Fibroblast of pulmonary artery (primary cell): ENCODE measurements at places on chromosomes 13 and 19.

DNA sequence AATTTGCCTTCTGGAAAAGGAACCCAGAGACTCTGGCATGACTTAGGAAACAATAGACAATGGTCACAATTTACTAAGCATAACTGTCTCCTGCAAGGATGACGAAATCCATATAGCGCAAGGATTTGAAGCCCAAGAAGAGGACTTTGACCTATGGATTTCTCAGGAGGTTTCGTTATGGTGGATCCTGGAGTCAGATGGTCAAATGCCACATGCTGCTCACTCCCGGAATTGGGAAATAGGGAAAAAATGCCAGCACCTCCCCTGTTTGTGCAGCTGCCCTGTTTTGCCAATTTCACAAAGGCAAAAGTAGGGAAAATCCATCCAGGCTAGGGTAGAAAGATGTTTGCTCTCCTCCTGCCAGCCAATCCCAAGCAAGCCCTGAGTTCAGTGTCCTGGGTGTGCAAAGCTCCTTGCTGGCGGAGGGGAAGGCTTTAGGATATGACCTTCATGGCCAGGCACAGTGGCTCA is 23.4 kb downstream of the RDH8 start:
- peak; percentile 6 for DNase-seq

DNA sequence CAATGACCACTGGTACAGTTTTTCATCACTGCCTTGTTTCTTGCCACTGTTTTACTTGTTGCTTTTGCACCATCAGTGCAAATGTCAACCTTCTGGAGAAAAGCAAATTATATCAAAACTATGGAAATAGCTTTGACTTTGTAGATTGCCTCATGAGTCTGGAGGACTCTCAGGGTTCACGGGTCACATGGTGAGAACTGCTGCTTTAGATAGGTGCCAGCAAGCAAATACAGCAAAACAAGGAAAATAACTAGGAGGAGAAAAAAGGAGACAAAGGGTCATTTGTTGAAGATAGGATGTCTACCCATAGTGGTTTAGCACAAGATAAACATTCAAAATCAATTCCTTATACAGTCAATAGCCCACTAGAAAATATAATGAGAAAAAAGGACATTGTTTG is 33.1 kb downstream of the POLR1D start:
- DNase-seq, result no peak

GRCh38 chr19:6464070-6464873 is at the start of gene CRB3:
Gene CRB3, plus strand, starts transcription at chr19:6464271. Its CDS starts 431 bp downstream, at chr19:6464702.
- no peak for DNase-seq

DNA sequence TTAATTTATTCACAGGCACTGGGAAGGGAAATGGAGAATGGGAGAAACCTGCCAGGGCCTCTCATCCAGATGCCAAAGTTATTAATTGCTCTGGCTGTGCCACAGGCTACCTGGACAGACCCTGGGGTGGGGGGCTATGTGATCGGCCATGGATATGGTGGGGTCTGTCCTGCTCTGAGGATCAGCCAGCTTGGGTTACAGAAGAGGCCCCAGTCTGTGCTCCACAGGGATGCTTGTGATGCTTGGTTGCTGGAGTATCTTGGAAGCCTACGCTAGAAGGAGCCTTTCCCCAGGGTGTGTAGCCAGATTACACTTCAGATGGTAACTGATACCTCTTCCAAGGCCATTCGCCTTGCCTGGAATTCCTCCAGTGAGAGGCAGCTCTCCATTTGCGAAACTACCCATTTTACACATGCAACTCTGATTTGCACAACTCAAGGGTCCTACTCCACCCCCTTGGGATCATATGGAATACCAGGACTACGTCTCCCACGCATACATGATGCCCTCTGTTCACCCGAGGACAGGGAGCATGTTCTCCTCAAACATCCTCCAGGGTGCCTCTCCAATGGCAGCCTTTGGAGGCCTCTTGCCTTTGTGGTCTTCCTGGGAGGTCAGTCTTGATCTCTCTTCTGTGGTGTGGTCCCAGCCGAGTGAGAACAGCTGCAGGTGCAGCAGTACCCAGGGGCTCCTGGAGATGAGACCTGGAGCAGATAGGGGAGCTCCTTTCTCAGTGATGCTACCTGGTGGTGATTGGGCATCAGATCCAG is 186.6 kb upstream of the TSHZ3 start:
- no peak for DNase-seq

DNA sequence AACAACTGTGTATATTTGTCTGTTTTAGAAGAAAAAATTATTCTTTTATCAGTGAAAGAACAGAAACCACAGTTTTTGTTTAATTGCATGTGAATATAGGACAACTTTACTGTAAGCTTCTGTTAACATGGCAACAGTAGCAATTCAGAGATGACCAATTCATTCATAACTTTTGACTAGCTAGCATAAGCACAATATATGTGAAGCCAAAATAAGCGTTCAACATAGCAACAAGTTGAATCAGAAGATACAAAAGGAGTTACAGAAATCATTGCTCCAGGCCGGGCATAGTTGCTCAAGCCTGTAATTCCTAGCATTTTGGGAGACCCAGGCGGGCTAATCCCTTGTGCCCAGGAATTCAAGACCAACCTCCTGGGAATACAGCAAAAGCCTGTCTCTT is 197.1 kb upstream of the GPC6 start:
- peak; percentile 41 for DNase-seq
